Occipital lobe (tissue), 3 donors: ENCODE measurements at places on chromosomes 6 and 20. TPM values are rescaled to one million over a fixed set of nuclear protein-coding genes. Genes with fewer than 3 reads are reported as not detected.

Gene PSORS1C1
- total RNA-seq: not detected

Gene DDO
- 0.16 TPM for total RNA-seq

Gene TBXT
- total RNA-seq: not detected

Gene PSORS1C2
- not detected for total RNA-seq

Gene PPIL6
- total RNA-seq: 41.5 TPM

Gene TINAG
- 0.16 TPM for total RNA-seq

Gene TMEM170B
- total RNA-seq: 59.0 TPM

Gene PAX1
- under 0.01 TPM for total RNA-seq

Gene SLC22A16
- 0.31 TPM for total RNA-seq

Gene PABPC1L
- 4.4 TPM for total RNA-seq

Gene AK9
- total RNA-seq: 62.2 TPM

- DNase-seq: no peak
Observed at GRCh38 chr20:63441136-63442099, 31.0 kb downstream of the KCNQ2 start.

DNA sequence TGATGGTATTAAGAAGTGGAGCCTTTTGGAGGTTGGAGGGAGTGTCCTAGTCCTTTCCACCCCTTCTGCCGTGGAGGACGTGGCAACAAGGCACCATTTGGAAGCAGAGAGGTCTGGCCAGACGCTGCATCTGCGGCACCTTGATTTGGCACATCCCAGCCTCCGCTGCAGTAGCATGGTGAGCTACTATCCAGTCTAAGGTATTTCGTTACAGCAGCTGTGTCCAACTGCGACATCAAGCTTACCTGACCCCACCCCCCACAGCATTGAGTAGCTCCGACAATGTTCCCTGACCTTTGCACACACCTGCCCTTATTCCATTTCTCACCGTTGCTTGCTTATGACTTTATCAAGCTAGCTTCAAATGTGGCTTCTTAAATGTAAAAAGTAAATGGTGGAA is 29.8 kb upstream of the SYNJ2 start:
- no peak for DNase-seq

- DNase-seq: no peak
Observed at GRCh38 chr6:170448751-170449630, 104.1 kb downstream of the PSMB1 start.

- DNase-seq: no peak
Observed at GRCh38 chr6:136510782-136511181, 39.4 kb downstream of the MAP7 start.

GRCh38 chr20:54848262-54848661 is 372.9 kb downstream of the DOK5 start:
- no peak for DNase-seq

DNA sequence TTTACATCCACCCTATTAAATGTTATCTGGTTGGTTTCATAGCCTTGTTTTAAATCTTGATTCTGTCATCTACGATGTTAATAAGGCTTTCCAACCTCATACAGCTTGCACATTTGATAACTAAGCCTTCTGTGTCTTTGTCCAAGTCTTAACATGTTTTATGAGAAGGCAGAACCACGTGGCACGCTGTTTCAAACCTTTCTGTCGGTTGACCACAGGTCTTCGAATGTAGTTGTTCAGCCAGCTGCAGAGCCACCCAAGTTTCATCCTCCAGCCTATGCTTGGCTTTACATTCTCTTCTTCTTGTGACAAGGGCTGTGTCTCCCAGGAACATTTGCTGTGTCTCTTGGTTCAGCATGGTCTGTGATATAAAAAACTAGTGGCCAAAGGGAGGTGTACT is 15.7 kb upstream of the SGK2 start:
- DNase-seq: no peak

GRCh38 chr20:1335961-1336698 is 7.2 kb upstream of the SDCBP2 start:
- DNase-seq: no peak

DNA sequence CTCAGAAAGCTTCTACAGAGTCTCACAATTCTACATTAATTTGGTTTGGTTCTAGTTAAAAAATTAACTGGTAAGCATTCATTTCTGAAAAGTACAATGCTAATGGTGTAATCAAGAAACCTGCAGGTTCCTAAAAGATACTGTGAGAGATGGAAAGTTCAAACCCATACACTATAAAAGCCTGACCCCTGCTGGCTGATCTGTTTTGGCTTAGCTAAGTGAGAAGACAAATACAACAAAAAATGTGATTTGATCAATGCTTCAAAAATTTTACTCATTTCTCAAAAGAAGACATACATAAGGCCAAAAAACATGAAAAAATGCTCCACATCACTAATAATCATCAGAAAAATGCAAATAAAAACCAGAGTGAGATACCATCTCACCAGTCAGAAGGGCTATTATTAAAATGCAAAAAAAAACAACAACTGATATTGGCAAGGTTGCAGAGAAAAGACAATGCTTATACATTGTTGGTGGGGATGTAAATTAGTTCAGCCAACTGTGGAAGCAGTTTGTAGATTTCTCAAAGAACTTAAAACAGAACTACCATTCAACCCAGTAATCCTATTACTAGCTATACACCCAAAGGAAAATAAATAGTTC is 102.8 kb downstream of the MOXD1 start:
- no peak for DNase-seq

GRCh38 chr6:141118991-141119390 is 1013.7 kb upstream of the GJE1 start:
- DNase-seq: no peak

GRCh38 chr6:143823548-143823947 is 19.6 kb upstream of the LTV1 start:
- DNase-seq: no peak
